ENCODE measurements at places on chromosomes 7 and 10.

DNA sequence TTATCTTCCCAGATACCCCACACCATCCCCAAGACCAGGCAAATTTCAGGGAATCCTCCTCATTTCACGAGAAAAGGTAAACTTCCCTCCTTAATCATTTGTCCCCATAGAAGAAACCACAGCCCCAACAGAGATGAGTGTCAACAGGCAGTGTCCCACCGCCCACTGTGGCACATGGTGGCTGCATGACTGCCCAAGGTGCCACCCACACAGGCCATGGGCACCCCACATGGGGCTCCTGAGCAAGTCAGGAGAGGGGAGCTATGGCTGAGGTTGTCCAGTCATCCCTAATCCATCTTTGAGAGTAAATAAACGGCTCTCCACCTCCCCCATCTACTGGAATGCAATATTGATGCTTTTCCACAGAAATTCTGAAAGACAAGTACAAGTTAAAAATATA, 44.1 kb downstream of the ANTXRL start:
- no peak for DNase-seq

DNA sequence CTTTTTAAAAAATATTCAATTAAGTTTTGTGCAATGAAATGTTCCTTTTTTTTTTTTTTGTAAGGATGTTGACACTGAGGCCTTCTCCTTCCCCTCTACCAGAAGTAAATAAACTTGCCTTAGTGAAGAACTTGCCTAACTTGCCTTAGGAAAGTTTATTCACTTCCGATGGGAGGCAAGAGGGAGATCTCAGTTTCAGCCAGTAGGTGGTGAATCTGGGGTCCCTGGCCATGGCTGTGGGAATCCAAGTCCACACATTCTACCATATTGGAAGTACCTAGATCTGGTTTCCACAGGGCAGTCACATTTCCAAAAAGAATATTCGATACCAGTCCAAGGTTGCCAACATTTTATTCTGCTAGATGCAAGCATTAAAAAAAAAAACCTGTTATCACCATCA, 270.9 kb downstream of the CCSER2 start:
- no peak for DNase-seq

DNA sequence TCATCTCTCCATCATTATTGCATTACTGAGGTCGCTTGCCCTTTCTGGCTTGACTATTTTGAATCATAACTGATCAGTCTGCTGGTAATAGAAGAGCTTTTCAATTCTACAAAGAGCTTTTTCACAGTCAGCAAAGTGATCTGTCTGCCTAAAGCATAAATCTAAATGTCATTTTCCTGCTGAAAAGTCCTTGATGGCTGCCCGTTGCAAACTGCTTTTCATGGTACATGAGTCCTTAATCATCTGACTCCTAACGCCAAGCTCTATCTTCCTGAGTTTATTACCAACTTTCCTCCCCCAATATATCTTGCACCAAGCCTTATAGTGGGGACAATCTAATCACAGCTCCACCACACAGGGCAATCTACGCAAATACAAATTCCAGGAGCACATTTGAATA, 39.8 kb downstream of the THSD7A start:
- DNase-seq: no peak

DNA sequence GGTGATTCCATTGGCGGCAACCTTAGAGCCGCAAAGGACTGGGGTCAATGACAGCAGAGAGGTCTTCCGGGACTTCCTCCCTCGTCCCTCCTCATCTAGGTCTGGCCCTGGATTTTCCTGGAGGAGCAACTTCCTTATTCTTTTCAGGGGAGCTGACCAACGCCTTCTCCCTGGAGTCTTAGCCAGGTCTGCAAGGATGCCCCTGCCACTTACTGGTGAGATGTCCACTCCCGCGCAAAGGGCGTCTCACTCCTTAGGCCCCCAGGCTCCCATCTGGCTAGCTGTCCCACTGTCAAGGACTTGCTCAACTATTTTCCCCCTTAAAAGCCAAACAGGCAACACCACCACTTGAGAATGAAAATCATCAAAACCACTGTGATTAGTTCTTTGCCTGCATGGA, 42.0 kb upstream of the NMT2 start:
- no peak for DNase-seq

GRCh38 chr10:15585303-15585715, 134.4 kb downstream of the ITGA8 start:
- DNase-seq: peak; percentile 33

GRCh38 chr7:148696787-148697186, 1.9 kb upstream of the CUL1 start:
- DNase-seq: no peak

DNA sequence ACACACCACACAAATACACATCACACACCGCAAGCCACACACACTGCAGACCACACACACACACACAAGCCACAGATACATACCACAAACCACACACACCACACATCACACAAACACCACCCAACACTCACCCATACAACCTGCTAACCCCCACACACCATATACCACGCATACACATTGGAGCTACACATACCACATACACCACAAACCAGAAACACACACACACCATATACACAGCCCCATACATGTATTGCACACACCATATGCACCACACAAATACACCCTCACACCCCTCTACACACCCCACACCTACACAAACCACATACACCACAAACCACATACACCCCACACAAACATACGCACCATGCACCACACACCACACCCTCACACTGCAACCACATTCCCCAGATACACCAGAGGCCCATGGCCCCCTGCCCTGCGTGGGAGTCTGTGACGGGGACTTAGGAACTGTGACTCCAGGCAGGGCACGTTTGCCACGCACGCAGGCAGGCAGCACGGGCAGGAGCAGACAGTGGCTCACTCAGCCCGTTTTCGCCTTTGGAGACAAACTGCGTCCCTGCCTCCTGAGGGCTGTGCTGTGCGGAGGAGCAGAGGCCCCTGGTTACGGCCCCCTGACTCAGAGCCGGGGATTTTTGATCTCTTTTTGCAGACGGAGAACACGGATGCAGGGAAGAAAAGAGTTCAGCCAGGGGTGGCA, 52.6 kb downstream of the TMEM209 start:
- no peak for DNase-seq

GRCh38 chr10:21519941-21520436, 5.5 kb downstream of the SKIDA1 start:
- DNase-seq: peak; percentile 62

GRCh38 chr10:23379686-23380085, 35.1 kb upstream of the C10orf67 start:
- no peak for DNase-seq

All from HCEC 1CT (cell line).